HS-27A (cell line): ENCODE measurements at places on chromosomes 3 and 15.

DNA sequence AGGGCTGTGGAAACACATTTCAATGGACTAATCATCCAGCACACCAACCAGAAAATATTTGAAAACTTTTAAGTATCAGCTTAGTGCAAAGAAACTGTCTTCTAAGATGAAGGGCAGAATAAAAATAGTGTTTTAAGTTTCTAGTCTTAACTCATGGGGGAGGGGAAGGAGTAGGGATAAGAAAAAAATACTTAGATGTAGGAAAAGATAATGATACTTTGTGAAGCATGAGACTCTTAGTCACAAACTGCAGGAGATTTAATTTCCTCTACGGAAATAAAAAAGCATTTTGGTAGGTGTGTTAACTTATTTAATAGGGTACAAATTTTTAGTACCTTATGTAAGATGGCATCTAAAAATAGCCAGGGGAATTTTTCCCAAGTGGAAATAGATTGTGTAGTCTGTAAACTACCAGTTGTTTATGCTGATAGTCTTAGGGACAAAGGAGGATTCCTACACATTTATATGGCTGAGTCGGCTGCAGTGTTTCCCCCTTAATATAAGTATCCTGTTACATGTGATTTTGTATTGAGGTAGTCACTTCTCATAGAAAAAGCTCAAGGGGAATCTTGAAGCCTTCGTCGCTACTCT lies 78.2 kb upstream of the GBE1 start:
- no peak for DNase-seq

DNA sequence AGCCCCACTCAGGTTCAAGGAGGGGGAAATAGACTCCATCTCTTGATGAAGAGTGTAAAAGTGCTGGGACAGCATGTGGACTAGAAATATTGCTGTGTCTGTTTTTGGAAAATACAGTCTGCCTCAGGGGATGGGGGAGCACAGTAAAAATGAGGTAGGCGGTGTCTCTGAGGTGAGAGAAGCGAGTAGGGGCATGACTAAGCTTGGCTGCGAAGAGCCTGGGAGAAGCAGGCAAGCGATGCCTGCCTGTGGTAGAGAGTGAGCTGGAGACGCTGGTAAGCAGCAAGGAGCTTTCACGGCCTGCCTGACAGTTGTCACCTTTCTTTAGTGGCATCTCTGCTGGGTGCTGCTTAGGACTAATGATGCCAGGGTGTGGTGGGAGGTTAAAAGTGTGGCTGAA lies 49.0 kb upstream of the DCLK3 start:
- DNase-seq, result no peak

- DNase-seq, result no peak
Observed at GRCh38 chr15:58282060-58282708, 144.0 kb downstream of the AQP9 start.

DNA sequence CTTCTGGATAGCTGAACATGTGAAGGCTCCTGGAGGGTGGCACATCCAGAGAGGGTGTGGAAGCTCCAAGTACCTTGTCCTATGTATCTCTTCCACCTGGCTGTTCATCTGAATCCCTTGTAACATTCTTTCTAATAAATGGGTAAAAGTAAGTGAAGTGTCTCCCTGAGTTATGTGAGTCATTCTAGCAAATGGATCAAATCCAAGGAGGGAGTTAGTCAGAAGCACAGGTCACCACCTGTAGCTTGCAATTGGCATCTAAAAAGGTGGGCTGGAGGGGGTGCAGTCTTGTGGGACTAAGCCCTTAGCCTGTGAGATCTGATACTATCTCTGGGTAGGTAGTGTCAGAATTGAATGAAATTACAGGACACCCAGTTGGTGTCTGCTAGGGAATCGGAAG lies 71.0 kb downstream of the WWTR1 start:
- DNase-seq, result no peak

DNA sequence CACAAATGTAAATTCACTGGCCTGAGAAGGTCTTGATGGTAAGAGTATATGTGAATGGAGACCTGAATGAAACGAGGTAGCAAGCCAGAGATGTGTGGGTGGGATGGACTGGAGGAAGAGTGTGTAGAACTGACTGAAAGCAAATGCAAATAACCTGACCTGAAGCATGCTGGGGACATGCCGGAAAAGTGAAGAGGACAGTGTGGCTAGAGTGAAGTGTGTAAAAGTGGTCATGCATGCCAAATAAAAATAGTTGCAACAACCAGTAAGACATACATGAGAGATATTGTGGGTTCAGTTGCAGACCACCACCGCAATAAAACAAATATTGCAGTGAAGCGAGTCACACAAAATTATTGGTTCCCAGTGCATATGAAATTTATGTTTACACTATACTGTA lies 82.3 kb downstream of the LPP start:
- no peak for DNase-seq

- DNase-seq, result no peak
Observed at GRCh38 chr15:71272932-71273331, 157.7 kb downstream of the THSD4 start.

- DNase-seq, result no peak
Observed at GRCh38 chr3:141875893-141876380, 506 bp upstream of the ATP1B3 start.
